CD4-positive, alpha-beta T cell treated with Interleukin-15 for 4 hours (primary cell): ENCODE measurements at places on chromosomes 16 and 17.

- no peak for DNase-seq
Observed at GRCh38 chr17:55760643-55761355, 9.9 kb downstream of the PCTP start.

DNA sequence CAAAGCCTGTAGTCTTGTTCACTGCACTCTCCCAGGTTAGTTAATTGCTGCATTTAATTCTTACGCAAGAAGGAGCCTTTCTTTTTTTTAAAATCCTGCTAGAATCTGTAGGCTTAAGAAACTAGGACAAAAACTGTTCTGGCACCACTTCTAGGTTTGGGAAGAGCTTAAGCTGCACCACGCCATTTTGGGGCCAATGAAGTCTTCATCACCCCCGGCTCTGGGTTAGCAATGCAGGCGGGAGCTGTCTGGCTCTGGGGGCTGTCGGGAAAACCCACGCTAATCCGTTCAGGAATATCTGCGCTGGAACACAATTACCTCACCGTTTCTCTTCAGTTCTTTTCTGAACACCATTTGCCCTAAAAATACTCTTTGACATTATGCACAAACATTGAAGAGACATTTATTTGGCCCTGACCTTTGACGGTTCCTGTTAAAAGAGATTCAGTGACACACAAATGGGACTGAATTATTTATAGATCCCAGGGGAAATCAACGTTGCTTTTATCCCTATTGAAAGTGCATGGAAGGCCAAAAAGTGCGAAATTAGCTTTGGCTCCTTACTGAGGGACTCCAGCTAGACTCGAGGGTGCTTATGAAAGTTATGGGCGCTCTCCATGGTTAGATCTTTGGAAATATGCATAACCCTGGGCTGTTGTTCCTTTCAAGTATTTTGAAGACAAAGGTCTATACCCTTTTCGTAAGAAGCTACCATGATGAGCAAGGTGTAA lies 249.2 kb downstream of the HAPSTR1 start:
- no peak for DNase-seq

GRCh38 chr17:45436625-45437464 lies 4.2 kb upstream of the ARHGAP27 start:
- no peak for DNase-seq

DNA sequence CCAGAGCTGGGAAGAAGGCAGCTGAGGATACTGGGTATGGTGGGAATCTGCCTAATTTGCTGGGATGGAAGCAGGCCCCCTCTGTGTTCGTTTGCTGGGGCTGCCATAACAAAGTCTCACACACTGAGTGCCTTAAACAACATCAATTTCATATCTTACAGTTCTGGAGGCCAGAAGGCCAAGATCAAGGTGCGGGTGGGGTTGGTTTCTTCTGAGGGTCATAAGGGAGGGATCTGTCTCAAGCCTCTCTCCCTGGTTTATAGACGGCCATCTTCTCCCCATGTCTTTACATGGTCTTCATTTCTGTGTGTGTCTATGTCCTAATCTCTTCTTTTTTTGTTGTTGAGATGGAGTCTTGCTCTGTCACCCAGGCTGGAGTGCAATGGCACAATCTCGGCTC lies 35.8 kb downstream of the GDE1 start:
- DNase-seq: no peak

- no peak for DNase-seq
Observed at GRCh38 chr17:48759288-48759687, 30.7 kb upstream of the HOXB13 start.

- no peak for DNase-seq
Observed at GRCh38 chr16:82738699-82739098, 111.9 kb downstream of the CDH13 start.

DNA sequence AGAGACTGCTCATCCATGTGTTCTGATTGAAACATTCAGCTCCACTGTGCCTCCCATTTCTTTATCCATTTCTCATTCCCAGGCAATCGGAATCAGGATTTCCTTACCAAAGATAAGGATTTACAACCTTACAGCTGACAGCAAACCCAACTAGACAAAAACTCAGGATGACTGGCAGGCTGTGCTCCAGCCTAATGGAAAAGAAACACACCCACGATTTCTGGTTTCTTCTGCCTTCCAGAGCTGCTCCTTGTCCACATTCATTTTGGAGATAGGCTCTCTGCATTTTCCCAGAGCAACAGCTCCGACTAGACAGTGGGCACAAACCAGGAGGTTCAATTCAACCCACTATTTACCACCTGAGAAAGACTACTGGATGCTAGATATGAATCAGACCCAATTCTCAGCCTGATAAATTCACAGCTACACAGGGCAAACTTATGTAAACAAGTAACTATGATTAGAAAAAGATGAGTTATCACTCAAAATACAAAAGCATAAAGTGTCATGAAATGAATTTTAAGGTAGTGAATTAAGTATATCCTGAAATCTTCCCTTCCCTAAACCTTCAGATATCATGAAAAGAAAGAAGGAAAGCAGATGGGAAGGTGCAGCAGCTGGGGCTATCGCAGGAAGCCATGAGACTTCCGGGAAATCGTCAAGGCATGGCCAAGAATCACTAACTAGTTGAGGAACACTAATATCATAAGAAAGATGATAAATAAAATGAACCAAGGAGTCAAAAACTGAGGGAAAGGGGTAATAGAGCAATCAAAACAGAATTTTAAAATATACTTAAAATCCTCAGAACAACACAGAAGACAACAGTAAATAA lies 44.8 kb upstream of the CLEC18B start:
- DNase-seq: no peak

DNA sequence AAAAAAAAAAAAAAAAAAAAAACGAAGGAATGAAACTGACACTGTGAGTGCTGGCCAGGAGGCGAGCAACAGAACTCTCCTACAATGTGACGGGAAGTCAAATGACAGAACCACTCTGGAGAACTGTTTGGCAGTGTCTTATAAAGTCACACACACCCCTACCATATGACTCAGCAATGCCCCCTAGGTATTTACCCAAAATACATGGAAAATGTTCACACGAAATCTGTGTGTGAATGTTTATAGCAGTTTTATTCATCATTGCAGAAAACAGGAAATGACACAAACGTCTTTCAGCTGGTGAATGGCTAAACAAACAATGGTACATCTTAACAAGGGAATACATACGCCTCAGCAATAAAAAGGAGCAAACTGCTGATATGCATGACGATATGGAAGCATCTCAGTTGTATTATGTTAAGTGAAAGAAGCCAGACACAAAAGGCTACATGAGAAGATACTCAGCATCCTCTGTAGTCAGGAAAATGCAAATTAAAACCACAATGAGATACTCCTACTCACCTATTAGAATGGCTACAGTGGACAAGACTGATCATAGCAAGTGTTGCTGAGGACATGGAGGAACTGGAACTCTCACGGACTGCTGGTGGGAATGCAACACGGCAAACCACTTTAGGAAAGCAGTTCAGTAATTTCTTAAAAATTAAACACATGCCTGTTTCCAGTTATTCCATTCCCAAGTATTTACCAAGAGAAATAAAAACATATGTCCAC lies 74.7 kb downstream of the TBC1D16 start:
- no peak for DNase-seq

DNA sequence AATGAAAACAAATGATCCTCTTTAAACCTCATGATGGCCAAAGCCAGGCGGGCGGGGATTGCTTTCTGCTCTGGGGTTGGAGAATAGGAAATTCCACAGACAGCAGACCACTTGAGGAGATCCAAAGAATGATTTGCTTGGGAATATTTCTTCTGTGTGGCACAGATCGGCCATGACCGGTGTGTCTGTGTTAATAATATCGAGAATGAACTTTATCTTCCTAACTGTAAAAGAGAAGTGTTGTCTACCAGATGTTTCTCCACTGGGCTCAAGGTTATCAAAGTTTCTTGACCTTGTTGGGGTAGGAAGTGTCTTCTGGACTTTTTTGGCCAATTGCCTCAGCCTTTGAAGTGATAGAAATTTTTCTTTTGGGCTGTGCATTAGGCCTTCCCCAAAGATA lies 186.6 kb upstream of the ZFHX3 start:
- no peak for DNase-seq
